ENCODE measurements at places on chromosomes 11 and 22.

- DNase-seq: no peak
Observed at GRCh38 chr11:94020777-94021481, at the start of gene HEPHL1. HEPHL1 (plus strand) TSS chr11:94021354; CDS start chr11:94021369, 15 bp downstream.

GRCh38 chr11:121463689-121464335, 11.0 kb upstream of the SORL1-AS1 start:
- no peak for DNase-seq

- no peak for DNase-seq
Observed at GRCh38 chr22:22068657-22069056, 86.1 kb upstream of the TOP3B start.

DNA sequence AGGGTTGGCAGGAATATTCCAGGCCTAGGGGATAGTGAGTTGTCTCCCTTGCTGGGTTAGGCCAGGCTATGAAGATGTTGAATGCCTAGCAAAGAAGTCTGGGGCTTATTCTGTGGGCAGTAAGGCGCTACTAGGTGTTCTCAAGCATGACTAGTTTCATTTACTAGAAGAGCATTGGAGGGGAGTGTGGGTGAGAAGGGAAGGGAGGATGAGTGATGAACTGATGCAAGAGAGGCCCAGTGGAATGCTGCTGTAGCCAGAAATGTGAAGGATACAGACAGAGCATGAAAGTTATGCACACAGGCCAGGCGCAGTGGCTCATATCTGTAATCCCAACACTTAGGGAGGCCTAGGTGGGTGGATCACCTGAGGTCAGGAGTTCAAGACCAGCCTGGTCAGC, 33.5 kb downstream of the POU2F3 start:
- DNase-seq: no peak

Measured in DMS79 (cell line).